ENCODE measurements at places on chromosomes 16 and 17.

DNA sequence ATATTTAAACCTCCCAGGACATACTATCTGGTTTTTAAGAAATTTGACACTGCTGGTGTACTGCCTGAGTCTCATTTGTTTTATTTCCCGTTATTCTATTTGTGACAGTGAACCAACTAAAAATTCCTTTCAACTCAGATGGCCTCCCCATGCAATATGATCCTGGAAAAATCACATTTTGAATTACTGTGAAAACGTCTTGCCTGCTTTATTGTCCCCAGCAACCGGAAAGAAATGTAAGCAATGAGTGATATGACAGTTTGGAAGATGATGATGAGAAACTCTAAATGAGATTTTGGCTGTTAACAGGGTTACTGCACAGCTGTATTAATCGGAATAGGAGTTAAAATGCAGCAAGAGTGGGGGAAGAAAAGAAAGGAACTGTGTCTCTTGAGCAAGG lies 590.7 kb upstream of the CDH5 start:
- no peak for DNase-seq

- DNase-seq, result peak; percentile 13
These were observed 38.9 kb downstream of the MRPS23 start for GRCh38 chr17:57810721-57811637.

DNA sequence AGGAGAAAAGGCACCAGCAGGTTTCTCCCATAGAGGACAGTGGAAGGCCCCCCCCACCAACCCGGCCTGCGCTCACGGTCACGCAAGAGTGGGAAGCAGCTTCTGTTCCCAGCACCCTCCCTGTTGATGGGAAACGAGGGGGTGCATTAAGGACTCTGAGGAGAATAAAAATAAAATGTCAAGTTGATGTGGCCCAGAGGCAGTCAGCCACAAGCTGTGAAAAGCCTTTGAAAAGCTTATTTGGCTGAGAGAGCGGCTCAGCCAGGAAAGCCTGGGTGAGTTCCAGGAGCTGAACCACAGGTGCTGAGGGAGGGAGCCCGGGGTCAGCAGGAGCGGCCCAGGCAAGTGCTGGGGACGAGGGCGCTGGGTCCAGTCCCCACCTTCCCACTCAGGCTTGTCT lies 26.9 kb upstream of the SPATA32 start:
- DNase-seq, result no peak

DNA sequence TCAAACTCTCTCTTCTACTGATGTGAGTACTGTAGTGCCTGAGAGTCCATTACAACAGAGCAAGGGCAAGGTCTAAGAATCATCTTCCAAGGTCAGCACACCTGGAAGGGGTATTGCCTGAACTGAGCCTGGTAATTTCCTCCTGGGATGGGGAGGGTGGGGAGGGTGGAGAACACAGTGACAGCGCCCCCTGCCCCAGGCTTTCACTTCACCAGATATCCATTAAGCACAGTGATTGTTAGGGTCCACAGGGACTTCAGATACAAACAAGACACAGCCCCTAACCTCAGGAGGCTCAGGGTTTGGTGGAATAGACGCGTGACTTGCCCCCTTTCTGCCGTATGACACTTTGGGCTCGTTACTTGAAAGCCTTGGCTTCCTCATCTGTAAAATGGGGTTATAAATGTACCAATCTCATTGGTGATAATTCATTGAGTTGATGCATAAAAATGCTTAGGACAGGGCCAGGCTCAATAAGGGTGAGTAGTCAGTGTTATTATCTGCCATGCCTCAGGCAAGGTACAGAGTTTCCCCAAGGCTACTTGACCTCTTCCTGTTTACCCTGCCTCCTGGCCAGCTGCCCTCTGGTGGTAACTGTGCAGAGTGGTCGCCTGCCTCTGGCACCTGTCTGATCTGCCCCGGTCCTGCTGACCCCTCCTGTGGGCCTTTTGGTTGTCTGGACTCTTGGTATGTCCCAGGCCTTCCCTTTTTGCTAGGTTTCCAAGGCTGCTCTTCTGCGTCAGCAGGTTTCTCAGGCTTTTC lies 13.1 kb upstream of the BRD7 start:
- DNase-seq, result no peak

DNA sequence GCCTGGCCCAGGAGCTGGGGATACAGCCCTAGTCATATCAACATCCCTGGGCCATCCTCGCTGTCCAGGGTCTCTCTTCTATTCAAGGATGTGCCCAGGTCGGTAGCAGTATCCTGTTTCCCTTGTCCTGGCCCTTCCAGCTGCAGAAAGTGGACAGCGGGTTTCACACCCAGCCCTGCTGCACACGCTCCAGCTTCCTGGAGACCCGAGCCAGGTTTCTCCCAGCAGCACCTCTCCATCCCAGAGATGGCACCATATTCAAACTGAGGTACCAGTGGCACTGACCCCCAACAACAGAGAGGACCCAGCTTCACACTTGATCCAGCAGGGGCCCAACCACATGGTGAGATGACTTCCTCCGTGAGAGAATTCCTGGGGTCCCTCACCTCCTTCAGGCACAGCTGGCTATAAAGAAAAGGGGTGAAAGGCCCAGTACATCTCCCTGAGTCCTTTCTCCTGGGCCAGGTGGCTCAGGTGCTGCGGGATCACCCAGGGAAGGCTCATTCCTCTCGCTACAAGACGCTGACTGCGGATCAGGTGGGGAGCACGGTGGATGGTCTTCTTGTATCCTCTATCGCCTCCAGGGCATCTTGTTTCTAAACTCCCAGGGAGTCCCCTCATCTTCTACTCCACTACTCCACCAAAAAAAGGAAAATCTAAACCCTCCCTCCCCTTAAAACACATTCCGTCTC lies 1.4 kb downstream of the CUEDC1 start:
- no peak for DNase-seq

- no peak for DNase-seq
These were observed 61.7 kb upstream of the CLEC18A start for GRCh38 chr16:69889295-69889964.

- no peak for DNase-seq
These were observed 117.8 kb downstream of the METRNL start for GRCh38 chr17:83196973-83197880.

- DNase-seq, result no peak
These were observed 92.7 kb downstream of the WSCD1 start for GRCh38 chr17:6162892-6163291.

DNA sequence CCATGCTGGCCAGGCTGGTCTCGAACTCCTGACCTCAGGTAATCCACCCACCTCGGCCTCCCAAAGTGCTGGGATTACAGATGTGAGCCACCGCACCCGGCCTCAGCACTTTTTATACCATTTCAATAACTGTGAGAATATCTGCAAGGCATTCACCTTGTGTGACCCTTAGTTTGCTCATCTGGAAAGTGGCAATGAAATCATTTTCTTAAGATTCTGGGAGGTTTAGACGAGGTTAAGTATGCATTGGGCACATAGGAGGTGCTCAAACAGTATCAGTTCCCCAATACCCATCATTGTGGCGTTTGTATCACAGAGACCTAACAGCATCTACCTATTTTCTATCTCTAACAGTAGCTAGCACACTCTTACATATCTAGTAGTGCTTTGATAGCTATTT lies 481.9 kb upstream of the ERCC4 start:
- no peak for DNase-seq

Data from foreskin keratinocyte (primary cell).